ENCODE measurements at places on chromosomes 1 and 21.

GRCh38 chr21:46468108-46468774, 9.6 kb downstream of the DIP2A start:
- DNase-seq, result no peak

GRCh38 chr1:40399984-40400704, 26.6 kb downstream of the SMAP2 start:
- DNase-seq, result no peak

DNA sequence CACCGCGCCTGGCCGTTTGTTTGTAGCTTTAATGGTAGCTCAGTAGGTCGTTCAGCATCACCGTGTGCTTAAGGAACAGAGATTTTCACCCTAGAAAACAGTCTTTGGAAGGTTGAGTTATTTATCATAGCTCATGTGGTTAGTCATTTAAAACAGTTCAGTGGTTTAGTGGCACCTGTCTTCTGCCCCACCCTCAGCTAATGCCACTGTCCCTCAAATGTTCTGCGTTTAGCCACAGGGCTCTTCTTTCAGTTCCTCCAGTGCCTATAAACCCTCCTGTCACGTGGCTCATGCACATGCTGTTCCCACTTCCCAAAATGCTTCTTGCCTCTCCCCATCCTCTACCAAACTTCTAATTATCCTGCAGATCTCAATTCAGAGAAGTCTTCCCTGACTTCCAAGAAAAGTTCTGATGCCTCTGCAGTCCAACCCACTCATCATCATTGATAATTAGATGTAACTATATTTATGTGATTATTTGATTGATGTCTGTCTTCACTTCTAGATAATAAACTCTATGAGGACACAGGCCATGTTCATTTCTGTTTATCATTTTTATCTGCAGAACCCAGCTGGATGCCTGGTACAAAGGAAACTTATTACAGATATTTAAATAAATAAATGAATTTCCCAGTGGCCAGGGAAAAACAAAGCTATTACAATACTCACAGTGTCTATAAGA, 14.4 kb upstream of the DIPK1A start:
- DNase-seq, result no peak

DNA sequence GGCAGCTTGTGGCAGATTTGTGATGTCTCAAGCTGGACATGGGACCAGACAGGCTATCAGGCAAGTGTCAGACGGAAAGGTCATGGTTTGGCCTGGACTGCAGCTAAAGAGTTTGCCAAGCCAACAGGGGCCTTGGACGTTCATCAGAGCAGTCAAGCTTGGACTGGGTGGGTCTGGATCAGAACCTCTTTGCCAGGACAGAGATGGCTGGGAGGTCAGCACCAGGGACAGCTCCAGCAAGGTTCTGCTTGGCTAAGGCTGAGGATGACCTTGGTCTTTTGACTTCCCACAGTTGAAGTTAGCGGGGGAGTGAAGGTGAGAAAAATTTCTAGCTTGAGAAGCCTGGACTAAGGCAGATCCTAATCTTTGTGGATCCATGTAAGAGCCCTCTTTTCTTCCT, 68.1 kb downstream of the GRIK3 start:
- peak; percentile 38 for DNase-seq

DNA sequence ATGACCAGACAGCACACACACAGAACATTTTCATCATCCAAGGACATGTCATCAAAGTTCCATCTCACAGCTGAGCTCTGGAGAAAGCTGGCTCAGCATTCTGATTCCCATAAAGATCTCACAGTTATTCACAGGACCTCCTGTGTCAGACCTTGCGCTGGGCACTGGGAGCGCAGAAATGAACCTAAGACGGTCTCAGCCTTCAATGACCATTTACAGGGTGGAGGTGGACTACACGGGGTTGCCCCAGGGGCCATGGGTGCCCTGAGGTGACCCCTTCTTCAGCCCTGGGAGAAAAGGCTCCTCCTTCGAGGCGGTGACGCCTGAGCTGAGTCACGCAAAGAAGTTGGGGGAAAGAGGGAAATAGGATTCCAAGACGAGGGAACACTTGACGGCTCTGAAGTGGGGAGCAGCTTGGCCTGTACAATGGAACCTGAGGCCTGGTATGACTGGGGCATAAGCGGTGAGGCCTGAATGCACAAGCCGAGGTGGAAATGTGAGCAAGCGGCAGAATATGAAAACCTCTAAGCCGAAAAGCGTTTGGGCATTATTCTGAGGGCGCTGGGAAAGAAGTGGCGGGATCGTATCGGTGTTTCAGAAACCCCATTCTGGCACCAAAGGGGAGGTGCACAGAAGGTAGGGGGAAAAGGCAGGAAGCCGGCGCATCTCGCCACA, 797 bp downstream of the CC2D1B start:
- peak; percentile 77 for DNase-seq

DNA sequence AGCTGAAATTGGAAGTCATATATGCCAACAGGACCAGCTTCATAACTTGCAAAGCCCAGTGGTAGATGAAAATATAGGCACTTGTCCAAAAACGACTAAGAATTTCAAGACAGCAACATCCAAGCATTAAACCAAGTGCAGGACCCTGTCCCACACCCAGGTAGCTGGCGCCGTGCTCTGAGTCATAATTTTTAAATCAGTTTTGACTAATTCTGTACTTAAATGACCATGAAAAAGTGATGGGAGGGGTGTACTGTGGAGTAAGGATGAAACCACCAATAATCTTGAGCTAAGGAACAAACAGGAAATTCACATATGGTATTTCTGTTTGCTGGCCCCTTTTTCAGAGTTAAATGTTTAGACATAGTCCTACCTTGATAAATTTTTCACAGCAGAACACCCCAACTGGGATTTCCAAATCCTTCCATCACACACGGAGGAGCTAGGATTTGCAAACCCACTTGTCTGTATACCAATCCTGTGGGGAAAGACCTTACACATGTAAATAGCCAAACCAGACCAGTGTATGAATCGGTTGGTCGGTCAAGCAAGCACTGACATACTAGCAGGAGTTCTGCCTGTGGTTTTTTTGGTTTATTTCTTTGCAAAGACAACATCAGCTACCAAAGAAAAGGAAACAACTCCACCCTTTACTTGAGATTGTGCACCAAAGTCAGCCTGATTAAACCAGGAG, 235.7 kb upstream of the RAB4A start:
- DNase-seq, result no peak

DNA sequence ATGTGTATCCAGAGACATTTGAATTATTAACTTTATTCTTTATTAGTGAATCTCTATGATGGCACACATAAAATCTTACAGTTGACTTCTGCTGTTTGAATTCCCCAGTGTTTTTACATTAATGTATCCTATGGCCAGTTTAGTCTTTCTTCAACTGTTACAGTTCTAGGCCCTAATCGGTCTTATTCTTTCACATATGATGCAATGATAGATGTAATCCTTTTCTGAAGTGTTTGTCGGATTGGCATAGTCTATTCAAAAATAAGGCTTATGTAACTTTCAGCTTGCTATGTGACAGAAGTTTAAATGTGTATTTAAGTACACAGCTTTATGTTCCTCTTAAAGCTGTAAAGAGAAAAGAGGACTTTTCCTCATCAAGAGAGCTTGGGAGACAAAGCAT, 26.4 kb upstream of the KIAA1614 start:
- DNase-seq, result no peak

DNA sequence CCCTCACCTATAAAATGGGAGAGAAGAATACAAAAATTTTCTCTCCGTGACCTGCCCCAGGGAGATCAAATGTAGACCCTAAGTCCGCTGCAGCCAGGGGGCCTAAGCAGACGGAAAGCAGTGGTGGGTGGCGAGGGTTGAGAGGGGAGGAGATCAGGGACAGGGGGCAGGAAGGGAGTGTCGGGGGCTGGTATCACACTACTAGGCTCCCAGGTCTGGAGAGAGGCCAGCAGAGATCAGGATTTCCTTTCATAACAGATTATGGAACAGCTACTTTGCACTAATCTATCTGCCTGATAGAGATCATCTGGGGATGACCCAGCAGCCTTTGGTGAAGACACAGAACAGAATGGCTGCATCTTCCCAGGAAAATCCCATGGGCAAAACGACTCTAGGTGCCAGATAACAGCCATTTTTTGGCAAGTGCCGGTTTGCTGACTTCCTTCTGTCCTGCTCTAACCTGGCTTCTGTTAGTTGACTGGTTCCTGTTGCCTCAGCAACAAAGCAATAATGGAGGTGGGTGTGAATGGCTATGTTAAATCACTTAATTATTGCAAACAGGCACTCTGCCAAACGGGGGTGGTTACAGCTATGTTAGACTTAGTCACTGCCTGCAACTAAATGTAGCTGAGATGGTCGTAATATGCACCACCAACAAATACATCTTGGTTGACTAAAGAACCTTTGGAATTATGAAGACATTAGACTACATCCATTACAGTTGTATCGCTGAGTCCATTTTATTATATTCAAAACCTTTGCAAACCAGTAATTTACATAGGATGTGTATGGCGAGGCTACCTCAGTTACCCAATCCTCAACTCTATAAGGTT, 30.0 kb upstream of the EPS8L3 start:
- peak; percentile 95 for DNase-seq

GRCh38 chr1:7493711-7494454, 277.2 kb upstream of the VAMP3 start:
- DNase-seq, result no peak

DNA sequence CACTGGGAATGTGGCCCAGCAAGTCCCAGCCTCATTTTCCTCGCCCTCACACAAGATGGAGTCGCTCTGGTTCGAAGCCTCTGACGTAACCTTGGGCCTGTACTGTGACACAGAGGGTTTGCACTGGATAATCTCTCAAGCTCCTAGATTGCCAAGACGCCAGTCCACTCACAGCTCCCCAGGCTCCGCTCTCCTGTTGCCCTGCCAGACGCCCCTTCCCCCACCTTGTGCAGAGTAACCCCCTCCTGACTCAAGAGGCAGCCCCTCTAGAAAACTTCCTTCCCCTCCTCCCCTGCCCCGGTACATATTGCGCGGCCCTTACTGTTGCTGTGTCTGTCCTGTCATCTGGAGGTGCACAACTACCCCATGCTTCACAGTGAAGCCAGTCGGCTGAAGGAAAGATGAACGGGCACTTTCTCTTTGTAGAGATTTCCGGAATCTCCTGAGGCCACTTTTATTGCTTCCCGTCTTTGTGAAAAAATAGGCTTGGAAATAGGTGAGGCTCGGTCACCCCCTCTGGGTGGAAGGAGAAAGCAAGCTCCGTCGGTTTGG, 981 bp upstream of the KIAA1614 start:
- DNase-seq, result no peak

DNA sequence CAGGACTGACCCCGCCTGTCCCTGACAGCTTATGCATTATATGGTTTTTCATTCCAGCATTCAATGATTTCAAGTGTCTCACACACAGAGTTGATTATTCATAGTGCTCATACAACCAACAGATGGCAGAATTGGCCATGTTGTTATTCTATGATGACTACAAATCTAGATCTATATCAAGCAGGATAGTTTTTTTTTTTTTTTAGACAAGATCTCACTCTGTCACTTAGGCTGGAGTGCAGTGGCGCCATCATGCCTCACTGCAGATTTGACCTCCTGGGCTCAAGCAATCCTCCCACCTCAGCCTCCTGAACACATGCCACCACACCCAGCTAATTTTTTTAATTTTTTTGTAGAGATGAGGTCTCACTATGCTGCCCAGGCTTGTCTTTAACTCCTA, 40.1 kb upstream of the LRRC8D start:
- peak; percentile 60 for DNase-seq

GRCh38 chr1:78715181-78715661, 65.6 kb downstream of the IFI44 start:
- DNase-seq, result no peak

- DNase-seq, result no peak
These were observed 428.5 kb upstream of the TMPRSS15 start for GRCh38 chr21:18831942-18832676.

Data from astrocyte of the hippocampus (primary cell).